ENCODE measurements at places on chromosomes 3 and 15. TPM values are rescaled to one million over a fixed set of nuclear protein-coding genes. Genes with fewer than 3 reads are reported as not detected.
A peak's percentile ranks its signal among the peaks of the same experiment; 100 is the strongest.

GRCh38 chr3:168249205-168249549 is 153.5 kb upstream of the GOLIM4 start:
- H3K4me3 ChIP-seq, result peak overlapping the region; percentile 17
- no peak for DNase-seq
- peaks cover 36% of the 10 kb centered on the region for H3K27me3 ChIP-seq
- H3K27ac ChIP-seq, result no peak overlapping the region
- no peaks in the 10 kb centered on the region for H3K36me3 ChIP-seq
- peaks cover 10% of the 10 kb centered on the region for H3K4me1 ChIP-seq

- DNase-seq, result no peak
- H3K27me3 ChIP-seq, result peaks cover 13% of the 10 kb centered on the region
- no peak overlapping the region for H3K27ac ChIP-seq
- no peaks in the 10 kb centered on the region for H3K36me3 ChIP-seq
- peaks cover 4% of the 10 kb centered on the region for H3K4me1 ChIP-seq
These were observed 69.6 kb downstream of the ASB7 start for GRCh38 chr15:100671858-100672543.

GRCh38 chr3:153595186-153595815 is 433.3 kb downstream of the RAP2B start:
- H3K4me1 ChIP-seq, result no peaks in the 10 kb centered on the region
- H3K36me3 ChIP-seq, result no peaks in the 10 kb centered on the region
- no peaks in the 10 kb centered on the region for H3K27me3 ChIP-seq
- H3K27ac ChIP-seq, result no peak overlapping the region
- no peak for DNase-seq
- H3K4me3 ChIP-seq, result no peak overlapping the region

- H3K4me1 ChIP-seq, result no peaks in the 10 kb centered on the region
- peaks cover 8% of the 10 kb centered on the region for H3K27me3 ChIP-seq
- no peak overlapping the region for H3K27ac ChIP-seq
- no peak overlapping the region for H3K4me3 ChIP-seq
These were observed 207.5 kb upstream of the NR2F2 start for GRCh38 chr15:96123028-96123400.

GRCh38 chr15:20295238-20295811 is 246.3 kb downstream of the GOLGA6L6 start:
- H3K4me1 ChIP-seq, result no peaks in the 10 kb centered on the region
- DNase-seq, result no peak

Gene C3orf22
- total RNA-seq, result not detected

Gene SYNPR
- not detected for total RNA-seq

Measured in activated CD8-positive, alpha-beta T cell treated with anti-CD3 and anti-CD28 coated beads for 36 hours (primary cell).